ENCODE measurements at places on chromosomes 3 and 15.
A peak's percentile ranks its signal among the peaks of the same experiment; 100 is the strongest.

DNA sequence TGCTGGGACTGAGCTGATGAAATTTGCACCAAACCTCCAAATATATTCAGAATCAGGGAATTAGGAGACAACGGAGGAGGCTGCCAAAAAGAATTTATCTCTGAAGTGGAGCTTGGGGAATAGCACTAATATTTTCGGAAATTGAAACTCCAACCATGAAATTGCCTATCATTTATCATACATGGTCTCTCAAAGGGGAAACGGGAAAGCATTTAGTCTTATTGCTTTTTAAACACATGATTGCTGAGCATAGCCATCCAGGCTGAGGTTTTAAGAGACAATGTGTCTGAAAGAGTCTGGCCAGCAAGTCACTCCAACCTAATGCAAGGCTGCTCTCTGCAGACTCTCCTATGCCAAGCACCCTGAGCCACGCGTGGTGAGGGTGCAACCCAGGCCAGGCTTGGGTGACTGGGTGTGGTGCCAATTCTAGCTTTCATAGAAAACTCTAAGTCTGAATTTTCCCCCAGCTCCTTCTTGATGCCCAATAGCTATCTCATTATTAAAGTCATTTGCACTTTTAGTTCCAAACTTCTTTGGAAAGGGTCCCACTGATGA is 200.2 kb downstream of the RPLP1 start:
- no peak for DNase-seq

- DNase-seq = no peak
Measured at GRCh38 chr3:140924097-140924873, 17.4 kb upstream of the SLC25A36 start.

DNA sequence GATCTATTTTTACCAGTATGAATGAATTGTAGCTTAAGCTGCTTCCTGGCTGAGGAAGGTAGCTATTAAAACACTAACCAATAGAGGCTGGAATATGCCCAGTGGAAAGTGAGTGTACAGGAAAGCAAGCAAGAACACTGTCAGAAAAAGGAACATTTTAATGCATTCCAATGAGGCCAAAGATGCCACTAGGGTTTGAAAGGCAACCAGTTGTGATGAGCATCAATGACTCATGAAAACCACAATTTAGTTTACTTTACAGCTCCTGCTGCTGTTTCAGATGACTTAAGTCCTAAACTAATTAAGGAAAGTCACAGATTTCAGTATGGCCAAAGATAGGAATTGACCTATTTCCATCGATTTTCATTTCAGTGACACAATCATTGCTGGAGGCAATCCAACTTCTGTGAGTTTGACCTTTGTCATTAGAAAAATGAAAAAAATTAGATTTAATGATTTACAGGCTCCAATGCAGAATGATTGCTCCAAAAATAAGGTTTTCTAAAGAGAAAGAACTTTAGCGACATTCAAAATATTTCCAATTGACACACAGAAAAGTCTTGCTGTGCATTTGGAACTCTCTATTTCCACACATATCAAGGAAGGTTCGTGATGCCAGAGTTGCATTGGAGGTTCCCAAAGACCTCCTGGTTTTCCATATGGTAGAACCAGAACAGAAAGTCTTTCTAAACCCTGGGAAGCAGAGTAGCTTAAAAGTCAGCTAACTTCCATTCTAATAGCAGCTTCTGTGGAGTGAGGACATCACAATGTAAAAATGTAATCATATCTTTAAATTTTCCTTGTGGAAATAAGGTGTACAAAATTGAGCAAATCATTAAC is 103.0 kb downstream of the SUCNR1 start:
- DNase-seq = no peak

DNA sequence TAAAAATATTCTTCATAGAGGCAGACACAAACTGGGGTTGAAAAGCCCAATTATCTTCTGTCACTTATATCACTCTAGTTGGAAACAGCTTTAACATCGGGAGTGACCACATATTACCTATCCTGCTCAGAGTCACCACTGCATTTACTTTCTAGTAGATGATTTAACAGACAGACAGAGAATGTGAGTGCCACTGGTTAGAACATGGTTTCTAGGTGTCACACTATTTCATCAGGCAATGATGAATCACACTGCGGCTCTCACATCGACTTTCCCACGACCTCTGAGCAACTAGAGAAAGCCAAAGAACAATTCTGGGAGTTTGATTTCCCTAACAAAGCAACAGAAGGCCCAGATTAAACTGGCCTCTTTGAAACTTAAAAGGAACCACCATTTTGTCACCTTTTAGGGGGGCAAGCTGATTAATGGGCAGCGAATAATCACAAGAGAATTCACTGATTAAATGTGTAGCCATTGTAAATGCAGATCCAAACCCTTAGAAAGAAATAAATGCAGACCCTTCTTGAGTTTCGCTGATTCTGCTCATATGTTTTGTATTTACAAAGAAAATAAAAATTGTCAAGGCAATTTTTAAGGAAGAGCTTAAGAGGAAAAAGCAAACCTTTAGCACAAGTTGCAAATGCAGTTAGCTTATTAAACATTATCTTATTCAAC is 112.6 kb upstream of the KBTBD8 start:
- no peak for DNase-seq

DNA sequence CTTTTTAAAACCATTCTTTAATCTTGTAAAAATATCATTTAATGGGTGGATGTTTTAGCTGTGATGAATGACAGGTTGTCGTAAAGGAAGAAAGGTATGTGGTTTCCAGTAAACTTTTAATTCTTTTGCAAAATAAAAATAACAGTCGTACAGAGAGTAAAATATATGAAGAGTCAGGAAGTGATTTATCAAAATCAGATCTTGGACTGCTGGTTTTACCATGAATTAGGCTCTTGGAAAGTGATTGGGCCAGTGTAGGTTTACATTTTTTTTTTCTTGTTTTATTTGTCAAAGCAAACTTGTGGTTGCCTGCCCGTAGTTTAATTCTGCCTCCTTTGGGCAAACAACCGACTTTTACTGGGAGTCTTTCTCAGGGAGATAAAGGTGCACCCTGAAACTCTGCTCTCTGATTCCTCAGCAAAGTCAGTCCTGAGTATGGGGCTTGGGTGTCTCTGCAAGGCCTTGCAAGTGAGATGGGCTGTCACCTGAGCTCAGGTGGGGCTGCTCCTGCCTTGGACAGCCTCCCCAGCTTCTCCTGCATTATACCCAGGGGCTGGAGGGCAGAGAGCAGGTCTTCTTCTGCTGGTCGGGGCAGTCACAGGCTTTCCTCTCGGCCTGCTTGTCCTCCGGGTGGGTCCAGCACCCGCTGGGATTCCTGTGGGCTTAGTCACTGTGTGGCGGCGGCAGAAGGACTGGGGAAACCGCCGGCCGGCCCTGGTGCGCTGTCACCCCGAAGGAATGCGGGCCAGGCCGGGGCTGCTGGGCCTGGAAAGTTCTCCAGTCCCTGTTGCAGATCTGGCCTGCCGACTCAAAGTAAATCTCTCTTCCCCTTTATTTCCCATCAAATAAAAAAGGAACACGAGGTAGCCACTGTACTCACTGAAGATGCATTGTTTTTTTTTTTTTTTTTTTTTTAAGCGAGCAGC is 79.0 kb downstream of the IGF1R start:
- no peak for DNase-seq

DNA sequence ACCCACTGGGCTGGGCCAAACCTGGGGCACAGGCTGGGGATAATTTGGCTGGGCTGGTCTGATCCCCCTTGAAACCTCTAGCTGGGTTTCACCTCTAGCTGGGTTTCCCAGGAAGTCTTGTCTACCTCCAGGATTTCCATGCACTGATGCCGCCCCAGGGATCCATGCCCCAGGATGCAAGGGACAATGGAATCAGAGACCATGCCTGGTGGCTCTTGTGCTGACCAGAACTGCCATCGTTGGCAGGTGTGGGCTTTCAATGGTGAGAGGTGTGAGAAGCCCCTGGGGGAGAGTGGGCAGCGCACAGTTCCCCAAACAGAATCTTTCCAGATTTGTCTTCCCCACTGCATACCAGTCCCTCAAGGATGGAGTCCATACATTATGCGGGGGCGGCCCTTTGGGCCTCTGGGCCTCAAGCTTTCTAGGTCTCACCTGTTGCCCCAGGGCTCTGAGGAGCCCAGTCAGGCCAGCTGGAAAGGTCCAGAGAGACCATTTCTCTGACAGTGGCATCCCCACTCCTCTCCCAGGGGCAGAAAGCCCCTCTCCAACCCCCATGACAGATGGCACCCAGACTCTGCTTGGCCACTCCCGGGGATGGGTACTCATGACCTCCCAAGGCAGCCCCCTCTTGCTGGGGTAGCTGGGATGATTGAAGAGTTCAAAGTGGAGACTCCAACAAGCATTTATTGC is 35.4 kb downstream of the EPHB3 start:
- DNase-seq = no peak

GRCh38 chr3:140664111-140664510 is 13.8 kb upstream of the TRIM42 start:
- DNase-seq = no peak

DNA sequence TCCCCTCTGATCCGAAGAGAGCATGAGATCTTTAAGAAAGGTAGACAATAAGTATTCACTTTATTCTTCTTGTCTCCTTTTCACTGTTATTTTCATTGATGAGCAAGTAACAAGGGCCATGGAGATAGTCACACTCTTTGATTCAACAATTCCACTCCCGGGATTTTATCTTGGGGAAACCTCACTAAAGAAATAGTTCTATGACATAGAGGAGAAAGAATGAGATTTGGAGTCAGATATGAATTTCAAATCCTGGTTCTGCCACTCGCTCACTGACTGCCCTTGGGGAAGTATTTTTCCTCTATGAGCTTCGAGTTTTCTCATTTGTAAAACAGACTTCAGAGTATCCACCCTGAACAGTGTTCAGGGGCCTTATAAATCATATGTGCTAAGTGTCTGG is 514.6 kb downstream of the NLGN1 start:
- no peak for DNase-seq

- no peak for DNase-seq
Measured at GRCh38 chr15:40358471-40359353, 693 bp downstream of the DISP2 start.

DNA sequence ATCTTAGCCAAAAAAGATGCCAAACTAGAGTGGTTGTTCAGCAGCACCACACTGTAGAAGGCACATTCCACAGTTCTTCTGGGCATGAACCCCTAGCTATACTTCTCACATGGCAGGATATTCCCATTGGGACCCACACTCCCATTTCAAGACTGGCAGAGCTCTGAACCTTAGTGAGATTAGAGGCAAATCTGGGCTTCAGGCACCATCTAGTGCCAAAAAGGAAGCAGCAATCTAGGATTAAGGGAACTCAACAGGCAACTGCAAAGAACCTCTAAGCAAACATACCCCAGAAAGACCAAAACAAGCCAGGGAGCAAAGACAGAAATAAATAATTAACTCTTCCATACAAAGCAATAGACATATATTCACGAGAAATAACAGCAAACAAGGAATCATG is 66.2 kb downstream of the TAFA4 start:
- DNase-seq = no peak

- no peak for DNase-seq
Measured at GRCh38 chr3:71177375-71177774, 406.2 kb downstream of the FOXP1 start.

DNA sequence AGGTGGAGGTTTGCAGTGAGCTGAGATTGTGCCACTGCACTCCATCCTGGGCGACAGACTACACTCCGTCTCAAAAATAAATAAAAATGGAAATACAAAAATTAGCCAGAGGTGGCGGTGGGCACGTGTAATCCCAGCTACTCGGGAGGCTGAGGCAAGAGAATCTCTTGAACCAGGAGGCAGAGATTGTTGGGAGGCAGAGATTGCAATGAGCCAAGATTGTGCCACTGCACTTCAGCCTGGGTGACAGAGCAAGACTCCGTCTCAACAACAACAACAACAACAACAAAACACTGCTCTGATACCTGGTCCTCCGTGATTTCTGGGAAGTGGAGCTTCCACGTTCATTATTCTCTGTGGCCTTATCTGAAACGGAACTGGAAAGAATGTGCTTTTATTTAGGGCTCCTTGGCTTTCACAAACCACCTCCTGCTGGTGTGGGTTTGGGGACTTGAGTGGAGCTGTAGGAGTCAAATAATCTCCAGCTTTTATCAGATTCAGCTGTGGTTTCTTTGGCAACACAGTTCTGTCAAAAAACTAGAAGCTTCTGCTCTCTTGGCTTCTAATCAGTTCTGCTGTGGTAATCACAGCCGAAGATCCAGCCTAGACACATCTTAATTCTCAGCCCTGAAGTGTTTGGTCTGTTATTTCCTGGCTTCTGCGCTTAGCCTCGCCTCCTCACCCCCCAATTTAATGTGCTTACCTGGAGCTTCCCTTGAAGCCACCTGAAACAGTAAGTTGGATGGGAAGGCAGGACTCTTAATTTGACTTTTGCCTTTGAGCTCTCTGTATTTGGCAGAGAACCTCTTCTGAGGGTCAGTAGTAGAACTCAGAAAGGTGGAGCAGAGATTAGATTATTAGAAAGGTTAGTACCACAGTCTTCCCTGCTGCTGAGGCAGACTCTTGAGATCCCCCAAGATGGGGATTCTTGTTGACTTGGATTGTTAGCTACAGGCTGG is 21.4 kb downstream of the IRAK2 start:
- no peak for DNase-seq

- peak; percentile 81 for DNase-seq
Measured at GRCh38 chr3:44439499-44440295, 37.8 kb downstream of the ZNF445 start.

GRCh38 chr3:67357610-67358458 is 296.6 kb downstream of the SUCLG2 start:
- DNase-seq = no peak

DNA sequence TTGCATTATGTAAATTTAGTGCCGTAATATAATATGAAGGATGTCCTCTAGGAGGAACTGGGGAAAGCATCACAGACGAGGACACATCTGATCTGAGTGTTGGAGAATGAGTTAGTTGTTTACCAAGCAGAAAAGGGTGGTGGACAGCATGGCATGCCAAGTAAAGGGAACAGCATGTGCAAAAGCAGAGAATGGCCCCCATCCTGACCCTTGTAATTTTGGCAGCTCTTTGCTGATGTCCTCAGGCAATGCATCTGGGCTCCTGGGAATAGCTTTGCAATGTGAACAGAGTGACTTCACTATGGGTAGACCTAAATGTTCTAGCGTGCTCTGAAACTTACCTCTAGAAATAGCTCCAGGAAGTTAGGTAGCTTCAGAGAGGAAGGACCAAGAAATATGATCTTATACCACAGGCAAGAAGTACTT is 263.3 kb downstream of the LPP start:
- no peak for DNase-seq

- no peak for DNase-seq
Measured at GRCh38 chr3:6739288-6739687, 121.6 kb upstream of the GRM7 start.

DNA sequence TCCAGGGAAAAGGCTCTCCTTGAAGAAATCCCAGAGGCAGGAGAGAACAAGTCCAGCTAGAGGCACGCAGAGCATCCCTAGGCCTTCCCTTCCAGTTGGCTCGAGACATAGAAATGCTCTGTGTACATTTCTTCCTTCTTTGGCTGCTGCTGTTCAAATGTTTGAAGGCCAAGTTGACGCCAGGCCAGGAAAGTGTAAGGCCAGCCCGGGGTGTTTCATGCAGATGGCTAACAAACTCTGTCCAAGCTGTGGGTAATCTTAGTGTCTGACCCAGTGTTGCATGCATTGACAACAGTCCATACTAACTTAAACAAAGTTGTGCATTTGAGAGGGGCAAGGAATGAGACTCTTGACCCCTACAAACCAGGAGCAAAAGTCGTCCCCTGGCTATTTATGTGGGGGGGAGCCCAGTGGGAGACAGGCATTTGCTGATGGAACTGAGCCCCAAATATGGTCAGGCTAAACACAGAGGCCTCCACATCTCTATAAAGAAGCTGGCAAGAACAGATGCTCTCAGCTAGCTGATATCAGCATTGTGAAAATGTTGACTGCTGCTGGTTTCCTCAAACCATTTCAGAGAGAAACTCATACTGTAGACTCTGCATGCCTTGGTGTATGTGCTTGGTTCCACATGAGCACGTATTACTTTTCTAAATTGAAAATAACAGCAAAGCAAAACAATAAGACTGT is 139.5 kb downstream of the ADAMTS9 start:
- no peak for DNase-seq
